A673 (cell line): ENCODE measurements at places on chromosomes 2 and 18. TPM values are rescaled to one million over a fixed set of nuclear protein-coding genes. Genes with fewer than 3 reads are reported as not detected.

- no peak for DNase-seq
Measured at GRCh38 chr2:131535526-131535925, 7.8 kb downstream of the CCDC74A start.

KIAA1328 gene
- total RNA-seq, result 6.5 and 8.3 TPM in 2 replicates

DNA sequence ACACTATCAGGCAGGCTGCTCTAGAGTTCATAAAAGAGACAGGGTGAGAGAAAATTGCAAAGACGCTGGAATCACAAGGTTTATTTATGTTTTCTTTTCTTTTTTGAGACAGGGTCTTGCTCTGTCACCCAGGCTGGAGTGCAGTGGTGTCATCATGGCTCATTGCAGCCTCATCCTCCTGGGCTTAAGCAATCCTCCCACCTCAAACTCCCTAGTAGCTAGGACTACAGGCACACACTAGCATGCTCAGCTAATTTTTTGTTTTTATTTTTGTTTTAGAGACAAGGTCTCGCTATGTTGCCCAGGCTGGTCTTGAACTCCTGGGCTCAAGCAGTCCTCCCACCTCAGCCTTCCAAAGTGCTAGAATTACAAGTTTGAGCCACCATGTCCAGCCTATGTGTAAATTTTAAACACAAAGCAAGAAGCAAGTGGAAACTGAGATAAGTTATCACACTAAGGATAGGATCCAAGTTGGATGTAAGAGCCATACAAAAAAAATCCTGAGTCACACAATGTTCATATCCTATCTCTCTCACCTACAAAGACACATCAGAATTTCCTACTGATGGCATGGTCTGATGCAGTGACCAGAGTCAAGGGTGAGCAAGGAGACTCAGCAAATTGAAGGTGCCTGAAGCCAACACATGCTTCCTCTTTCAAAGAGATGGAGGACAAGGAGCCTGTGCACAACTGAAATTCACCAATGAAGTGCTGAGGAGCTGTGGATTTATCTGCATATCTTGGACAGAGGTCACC is 31.4 kb downstream of the MYL12B start:
- DNase-seq, result no peak

DNA sequence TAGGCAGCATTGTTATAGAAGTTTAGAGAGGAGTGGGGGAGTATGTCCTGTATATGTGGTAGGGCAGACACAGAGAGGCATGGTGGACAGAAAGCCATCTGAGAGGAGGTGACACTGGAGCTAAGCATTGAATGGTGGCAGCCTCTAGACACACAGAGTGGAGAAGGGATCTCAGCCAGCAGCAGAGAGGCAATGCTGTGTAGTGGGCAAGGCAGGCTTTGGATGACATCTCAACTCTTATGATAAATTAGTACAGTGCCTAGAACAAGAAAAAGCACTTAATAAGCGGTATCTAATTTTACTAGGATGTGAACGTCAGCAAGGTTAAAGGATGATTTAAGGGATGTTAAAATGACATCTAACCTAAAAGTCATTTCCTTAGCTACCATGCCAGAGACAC is 22.5 kb upstream of the CERS6 start:
- DNase-seq, result no peak

GRCh38 chr2:47655563-47655880 is 127.4 kb upstream of the MSH6 start:
- DNase-seq, result no peak

CYTIP gene
- total RNA-seq, result not detected in 2 replicates

PLB1 gene
- 0.39 TPM in 1 of 2 replicates, not detected in the other for total RNA-seq

DNA sequence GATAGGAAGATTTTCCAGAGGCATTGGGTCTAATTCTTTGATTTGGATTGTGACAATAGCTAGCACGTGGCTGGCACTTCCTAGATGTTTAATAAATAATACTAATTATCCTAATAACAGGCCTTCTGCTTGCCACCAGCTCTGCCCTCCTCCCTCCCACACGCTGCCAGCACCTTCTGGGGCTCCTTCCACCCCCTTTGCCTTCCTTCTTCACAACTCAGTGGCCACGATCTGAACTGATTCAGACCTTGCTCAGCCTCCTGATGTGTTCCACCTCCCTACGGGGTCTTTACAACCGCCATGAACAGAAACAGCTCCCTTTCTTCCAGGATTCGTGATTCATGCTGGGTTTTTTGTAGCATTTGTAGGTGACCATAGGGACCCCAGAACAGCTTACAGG is 310.3 kb upstream of the HS6ST1 start:
- DNase-seq, result no peak

HTR2B gene
- total RNA-seq, result not detected in 2 replicates
